Sigmoid colon (tissue), 7 donors: ENCODE measurements at places on chromosomes 7 and 10.
A peak's percentile ranks its signal among the peaks of the same experiment; 100 is the strongest.

DNA sequence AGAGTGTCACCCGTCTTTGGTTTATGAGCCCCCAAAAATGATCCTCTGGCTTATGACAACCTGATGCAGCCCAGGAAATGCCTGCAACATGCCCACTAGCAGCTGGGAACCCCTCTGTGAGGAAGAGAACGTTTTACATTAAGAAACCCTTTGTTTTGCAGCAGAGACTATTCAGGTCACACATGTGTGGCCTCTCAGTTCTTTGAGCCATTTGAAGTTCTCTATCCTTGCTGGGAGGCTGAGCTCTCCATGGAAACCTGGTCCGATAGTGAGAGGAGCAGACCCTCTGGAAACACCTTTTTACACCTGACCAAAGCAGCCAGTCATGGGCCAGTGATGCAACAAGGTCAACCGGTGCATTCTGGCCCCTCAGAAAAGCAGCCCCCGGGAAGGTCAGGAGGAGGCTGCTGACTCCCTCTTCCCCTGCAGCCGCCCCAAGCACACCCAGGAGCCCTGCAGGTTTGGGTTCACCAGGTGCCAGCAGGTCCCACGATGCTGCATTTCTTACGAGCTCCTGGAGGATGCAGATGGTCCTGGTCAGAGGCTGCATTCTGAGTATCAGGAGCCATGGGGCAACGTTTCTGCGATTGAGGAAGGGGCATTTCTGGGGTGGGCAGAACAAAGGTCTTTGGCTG lies 134.3 kb downstream of the ZMYND11 start:
- H3K36me3 ChIP-seq, result no peaks in the 10 kb centered on the region
- DNase-seq, result no peak
- no peak overlapping the region for H3K27ac ChIP-seq
- H3K4me3 ChIP-seq, result no peak overlapping the region
- no peaks in the 10 kb centered on the region for H3K27me3 ChIP-seq

DNA sequence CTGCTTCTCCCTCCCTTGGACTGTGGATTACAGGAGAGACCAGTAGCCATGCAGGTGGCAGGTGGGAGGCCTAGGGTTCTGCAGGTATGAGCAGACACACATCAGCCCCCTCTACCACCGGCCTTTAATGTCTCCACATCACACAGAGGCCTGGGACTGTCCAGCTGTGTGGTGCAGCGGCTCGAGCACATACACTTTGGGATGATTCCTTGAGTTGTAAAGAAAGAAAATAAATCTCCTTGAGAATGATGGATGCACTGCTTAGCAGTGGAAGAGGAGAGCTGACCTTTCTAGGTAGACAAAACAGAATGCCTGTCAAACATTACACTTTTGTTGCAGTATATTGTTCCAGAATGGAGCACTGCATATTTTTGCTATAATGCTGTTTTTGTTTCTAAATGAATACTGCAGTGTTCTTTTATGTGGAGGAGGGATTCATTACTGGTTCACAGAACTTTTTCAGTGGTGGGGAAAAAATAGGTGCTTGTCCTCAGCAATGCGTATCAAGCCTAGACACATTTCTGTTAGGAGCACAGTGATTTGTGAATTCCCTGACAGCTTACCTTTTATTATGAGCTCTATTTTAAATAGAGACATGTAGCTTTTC lies 66.0 kb downstream of the PTPRE start:
- DNase-seq, result no peak
- H3K4me1 ChIP-seq, result peaks cover 16% of the 10 kb centered on the region
- no peaks in the 10 kb centered on the region for H3K36me3 ChIP-seq
- H3K27ac ChIP-seq, result peak overlapping the region; percentile 28
- H3K27me3 ChIP-seq, result no peaks in the 10 kb centered on the region

- H3K4me3 ChIP-seq, result no peak overlapping the region
- H3K36me3 ChIP-seq, result no peaks in the 10 kb centered on the region
- DNase-seq, result no peak
- no peaks in the 10 kb centered on the region for H3K27me3 ChIP-seq
- no peak overlapping the region for H3K27ac ChIP-seq
These were observed 106.4 kb downstream of the GSAP start for GRCh38 chr7:77309714-77310220.

DNA sequence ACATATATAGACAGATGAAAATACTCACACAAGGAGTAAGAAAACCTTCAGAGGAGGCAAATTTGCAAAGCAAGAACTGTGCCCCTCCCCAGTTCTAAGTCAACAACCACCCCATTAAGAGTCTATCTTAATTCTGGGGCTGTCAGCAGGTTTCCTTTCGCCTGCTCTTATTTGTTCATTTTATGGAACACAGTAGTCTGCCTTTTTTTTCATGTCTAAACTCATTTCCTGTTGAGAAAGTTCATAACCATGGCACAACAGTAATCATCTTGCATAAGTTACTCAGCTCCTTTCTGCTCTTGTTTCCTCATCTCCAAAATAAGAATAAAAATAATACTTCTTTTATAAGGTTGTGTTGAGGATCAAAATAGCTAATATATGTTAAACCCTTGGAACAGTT lies 25.8 kb upstream of the AMPH start:
- DNase-seq, result no peak
- no peaks in the 10 kb centered on the region for H3K36me3 ChIP-seq
- no peak overlapping the region for H3K27ac ChIP-seq
- no peaks in the 10 kb centered on the region for H3K4me1 ChIP-seq

GRCh38 chr10:122662231-122662630 lies 37.4 kb downstream of the C10orf120 start:
- H3K4me1 ChIP-seq, result no peaks in the 10 kb centered on the region
- H3K36me3 ChIP-seq, result no peaks in the 10 kb centered on the region
- no peak overlapping the region for H3K27ac ChIP-seq
- no peaks in the 10 kb centered on the region for H3K27me3 ChIP-seq
- H3K4me3 ChIP-seq, result no peak overlapping the region

DNA sequence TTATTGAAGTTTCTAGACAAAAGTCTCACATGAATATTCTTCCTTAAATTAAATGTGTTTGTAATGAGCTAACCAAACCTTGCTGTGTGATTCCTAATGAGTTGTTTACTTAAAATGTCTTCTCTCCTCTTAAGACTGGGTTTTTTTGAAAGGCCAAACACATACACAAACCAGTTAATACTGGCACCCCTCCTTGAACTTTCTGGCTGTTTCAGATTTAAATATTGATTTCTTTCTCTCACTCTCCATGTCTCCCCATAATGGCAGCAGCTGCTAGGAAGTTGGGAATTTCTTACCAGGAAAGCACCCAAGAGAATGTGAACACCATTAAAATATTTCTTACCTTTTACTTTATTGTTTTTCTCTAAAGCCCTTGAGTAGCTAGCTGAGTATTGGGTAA lies 11.4 kb upstream of the PTN start:
- no peaks in the 10 kb centered on the region for H3K27me3 ChIP-seq
- H3K27ac ChIP-seq, result no peak overlapping the region
- H3K36me3 ChIP-seq, result no peaks in the 10 kb centered on the region
- no peak overlapping the region for H3K4me3 ChIP-seq

- peak; percentile 53 for DNase-seq
- no peaks in the 10 kb centered on the region for H3K4me1 ChIP-seq
- no peak overlapping the region for H3K4me3 ChIP-seq
- H3K27me3 ChIP-seq, result no peaks in the 10 kb centered on the region
These were observed 95.1 kb downstream of the GLRX3 start for GRCh38 chr10:130231251-130231741.

DNA sequence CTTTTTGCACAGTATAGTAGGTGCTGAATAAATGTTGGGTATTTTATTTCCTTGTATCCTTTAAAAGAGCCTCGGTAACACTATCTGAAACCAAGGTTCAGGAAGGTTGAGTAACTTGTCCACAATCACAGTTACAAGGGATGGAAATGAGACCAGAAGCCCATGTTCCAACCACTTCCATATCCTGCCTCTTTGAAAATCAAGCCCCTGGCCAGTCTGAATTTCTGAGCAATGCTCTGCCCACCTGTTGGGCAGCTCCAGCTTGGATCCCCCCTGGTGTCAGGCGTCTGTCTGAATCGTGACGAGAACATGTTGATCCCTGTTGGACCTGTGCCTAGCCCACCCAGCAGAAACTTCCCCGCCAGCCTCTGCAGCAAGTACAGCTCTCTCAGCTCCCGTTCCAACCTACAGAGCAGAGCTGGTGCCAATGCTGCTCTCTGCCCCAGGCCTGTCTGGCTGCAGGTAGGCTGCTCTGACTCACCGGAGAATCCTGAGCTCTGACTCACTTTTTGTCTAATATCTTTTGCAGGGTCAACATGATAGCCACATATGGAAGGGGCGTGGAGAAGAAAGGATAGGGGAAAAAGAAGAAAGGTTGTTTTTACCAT lies 595.5 kb downstream of the INHBA start:
- H3K36me3 ChIP-seq, result no peaks in the 10 kb centered on the region
- H3K4me1 ChIP-seq, result no peaks in the 10 kb centered on the region
- H3K27me3 ChIP-seq, result no peaks in the 10 kb centered on the region
- H3K4me3 ChIP-seq, result no peak overlapping the region
- no peak for DNase-seq
- H3K27ac ChIP-seq, result no peak overlapping the region

DNA sequence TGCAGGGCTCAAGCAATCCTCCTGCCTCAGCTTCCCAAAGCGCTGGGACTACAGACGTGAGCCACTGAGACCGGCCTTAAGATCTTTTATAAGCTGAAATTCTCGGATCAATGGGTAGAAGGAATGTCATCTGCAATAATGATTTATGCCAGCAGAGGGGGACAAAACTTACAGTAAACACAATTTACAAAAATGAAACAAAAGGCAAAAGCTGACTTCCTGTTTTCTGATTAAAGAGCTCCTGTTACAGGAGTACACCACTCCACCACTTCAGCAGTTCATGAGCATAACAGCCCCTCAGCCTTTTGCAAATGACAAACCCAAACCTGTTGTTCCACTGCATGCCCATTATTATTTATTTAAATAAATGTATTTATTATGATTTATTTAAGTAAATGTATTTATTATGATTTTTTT lies 88.5 kb upstream of the ATP6V0A4 start:
- H3K27ac ChIP-seq, result no peak overlapping the region
- H3K4me3 ChIP-seq, result no peak overlapping the region
- no peaks in the 10 kb centered on the region for H3K4me1 ChIP-seq
- no peaks in the 10 kb centered on the region for H3K36me3 ChIP-seq
- DNase-seq, result no peak

- H3K4me3 ChIP-seq, result no peak overlapping the region
- H3K27me3 ChIP-seq, result no peaks in the 10 kb centered on the region
- peak overlapping the region; percentile 75 for H3K27ac ChIP-seq
- no peaks in the 10 kb centered on the region for H3K36me3 ChIP-seq
- no peak for DNase-seq
- peaks cover 21% of the 10 kb centered on the region for H3K4me1 ChIP-seq
These were observed 161.3 kb downstream of the KLF6 start for GRCh38 chr10:3623746-3624145.

- peaks cover 19% of the 10 kb centered on the region for H3K4me1 ChIP-seq
- peak overlapping the region; percentile 74 for H3K27ac ChIP-seq
- no peak for DNase-seq
These were observed 687 bp downstream of the HELLS start for GRCh38 chr10:94546049-94546900.

DNA sequence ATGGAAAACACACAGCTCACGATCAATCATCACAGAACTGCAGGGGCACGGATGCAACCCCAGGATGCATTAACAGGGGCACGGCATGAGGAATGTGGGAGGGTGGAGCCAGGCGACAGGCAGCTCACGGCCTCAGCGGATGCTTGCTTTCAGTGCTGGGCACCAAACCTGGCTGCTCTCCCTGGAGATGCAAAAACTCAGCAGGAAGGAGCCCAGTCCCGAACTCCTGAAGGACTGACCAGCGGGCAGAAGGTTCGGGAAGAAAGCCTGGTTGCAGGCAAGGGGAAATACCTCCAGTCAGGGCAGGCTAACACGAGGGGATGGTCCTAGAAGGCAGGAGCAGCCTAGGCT lies 66.8 kb downstream of the CHST15 start:
- H3K27me3 ChIP-seq, result no peaks in the 10 kb centered on the region
- no peak overlapping the region for H3K4me3 ChIP-seq
- peaks cover 17% of the 10 kb centered on the region for H3K4me1 ChIP-seq
- peaks cover 5% of the 10 kb centered on the region for H3K36me3 ChIP-seq
- no peak overlapping the region for H3K27ac ChIP-seq
- no peak for DNase-seq

DNA sequence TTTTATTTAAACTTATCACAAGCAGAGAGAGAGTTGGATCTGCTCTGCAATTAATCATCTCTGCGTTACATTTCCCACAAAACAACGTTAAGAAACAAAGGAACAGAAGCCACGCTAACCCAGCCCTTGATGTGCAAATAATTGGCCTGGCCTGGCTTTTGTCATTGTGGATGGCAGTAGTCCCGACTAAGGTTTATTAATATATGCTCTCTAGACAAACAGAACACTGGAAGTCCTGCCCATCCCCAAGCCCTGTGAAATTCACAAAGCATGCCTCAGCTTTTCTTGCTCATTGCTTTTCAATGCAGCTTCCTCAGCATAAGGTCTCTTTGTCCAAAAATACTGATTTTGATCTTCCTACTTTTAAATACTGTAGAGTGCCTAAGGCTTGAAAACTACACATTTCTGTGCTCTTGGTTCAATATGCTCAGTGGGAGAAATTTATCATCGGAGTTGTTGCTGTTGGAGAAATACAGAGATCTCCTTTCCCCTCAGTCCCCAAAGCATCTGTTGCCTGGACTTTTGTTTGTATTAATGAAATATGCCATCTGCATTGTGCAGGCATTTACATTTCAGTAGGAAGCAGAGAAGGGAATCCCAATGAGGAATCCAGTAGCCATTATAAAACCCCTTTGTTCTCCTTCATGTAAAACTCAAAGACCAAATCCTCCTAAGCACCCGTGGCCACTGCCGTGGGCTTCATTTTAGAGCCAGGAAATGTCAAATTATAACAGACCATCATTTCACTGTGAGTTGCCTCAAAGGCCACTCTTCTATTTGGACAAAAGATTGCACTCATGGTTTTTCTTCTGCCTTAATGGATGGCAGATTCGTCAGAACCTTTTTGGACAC lies 61.1 kb downstream of the SORCS1 start:
- peaks cover 23% of the 10 kb centered on the region for H3K4me1 ChIP-seq
- no peak overlapping the region for H3K4me3 ChIP-seq
- peak; percentile 73 for DNase-seq
- no peak overlapping the region for H3K27ac ChIP-seq
- no peaks in the 10 kb centered on the region for H3K27me3 ChIP-seq
- no peaks in the 10 kb centered on the region for H3K36me3 ChIP-seq

GRCh38 chr7:132575982-132576720 lies at the start of gene PLXNA4:
TSS of gene PLXNA4 (minus strand) at chr7:132576470. CDS start at chr7:132508693, 67,777 bp downstream.
- DNase-seq, result peak; percentile 65
- H3K27ac ChIP-seq, result peak within 1 kb of the TSS; percentile 42
- no peaks in the 10 kb centered on the region for H3K36me3 ChIP-seq
- peaks cover 24% of the 10 kb centered on the region for H3K27me3 ChIP-seq

- no peak overlapping the region for H3K4me3 ChIP-seq
- H3K27me3 ChIP-seq, result no peaks in the 10 kb centered on the region
- no peaks in the 10 kb centered on the region for H3K36me3 ChIP-seq
- H3K4me1 ChIP-seq, result no peaks in the 10 kb centered on the region
- DNase-seq, result no peak
These were observed 154.8 kb downstream of the RPS24 start for GRCh38 chr10:78188446-78188845.

GRCh38 chr10:104321725-104322415 lies 16.4 kb downstream of the ITPRIP start:
- H3K4me1 ChIP-seq, result peaks cover 96% of the 10 kb centered on the region
- H3K27me3 ChIP-seq, result no peaks in the 10 kb centered on the region
- no peaks in the 10 kb centered on the region for H3K36me3 ChIP-seq
- peak overlapping the region; percentile 46 for H3K27ac ChIP-seq
- DNase-seq, result peak; percentile 57
- H3K4me3 ChIP-seq, result no peak overlapping the region

- H3K36me3 ChIP-seq, result no peaks in the 10 kb centered on the region
- no peaks in the 10 kb centered on the region for H3K4me1 ChIP-seq
- no peak for DNase-seq
- H3K27me3 ChIP-seq, result no peaks in the 10 kb centered on the region
These were observed 35.5 kb downstream of the ICA1 start for GRCh38 chr7:8226501-8226900.
